ENCODE measurements at places on chromosomes 7 and 10. TPM values are rescaled to one million over a fixed set of nuclear protein-coding genes. Genes with fewer than 3 reads are reported as not detected.

The SLC29A4 gene
- 1.1 TPM for total RNA-seq

The EN2 gene
- total RNA-seq: 0.14 TPM

The OR2A1 gene
- total RNA-seq: 0.14 TPM

The OR13A1 gene
- not detected for total RNA-seq

All from sigmoid colon (tissue), 7 donors.